ENCODE measurements at places on chromosomes 1 and 21.

DNA sequence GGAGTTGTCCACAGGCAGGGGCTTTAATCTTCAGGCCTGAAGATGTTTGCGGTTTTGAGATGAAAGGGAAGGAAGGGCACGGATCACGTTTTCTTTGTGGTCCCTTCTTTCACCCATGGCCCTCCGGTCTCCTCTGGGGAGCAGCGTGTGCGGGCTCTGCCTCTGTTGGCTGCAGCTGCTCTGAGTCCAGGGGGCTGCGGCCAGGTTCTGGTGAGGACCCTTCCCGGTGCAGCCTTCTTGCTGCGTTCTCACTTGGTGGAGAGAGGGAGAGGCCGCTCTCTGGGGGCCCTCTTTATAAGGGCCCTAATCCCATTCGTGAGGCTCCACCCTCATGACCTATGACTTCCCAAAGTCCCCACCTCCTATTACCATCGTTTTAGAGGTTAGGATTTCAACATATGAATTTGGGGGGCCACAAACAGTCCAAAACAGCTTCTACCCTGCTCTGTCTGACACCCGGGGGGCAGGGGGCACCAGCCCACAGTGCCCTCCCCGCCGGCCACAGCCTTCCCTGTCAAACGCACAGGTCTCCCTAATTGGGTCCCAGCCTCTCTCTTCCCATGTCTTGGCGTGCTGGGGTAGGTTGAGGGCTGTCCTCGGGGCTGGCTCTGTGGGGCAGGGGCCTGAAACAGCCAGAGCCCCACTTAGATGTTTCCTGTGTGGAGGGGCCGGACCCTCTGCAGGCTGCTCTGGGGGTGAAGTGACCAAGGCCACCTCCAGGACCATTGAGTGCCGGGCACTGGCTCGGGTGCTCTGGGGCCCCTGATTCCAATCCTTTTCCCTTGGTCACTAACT lies 100.1 kb upstream of the C1orf174 start:
- no peaks in the 10 kb centered on the region for H3K36me3 ChIP-seq
- H3K4me1 ChIP-seq, result no peaks in the 10 kb centered on the region
- no peak overlapping the region for H3K27ac ChIP-seq
- DNase-seq, result no peak
- no peaks in the 10 kb centered on the region for H3K27me3 ChIP-seq
- H3K4me3 ChIP-seq, result no peak overlapping the region

- peak; percentile 48 for DNase-seq
- H3K27me3 ChIP-seq, result no peaks in the 10 kb centered on the region
- peak overlapping the region; percentile 100 for H3K27ac ChIP-seq
- peak overlapping the region; percentile 89 for H3K4me3 ChIP-seq
- H3K4me1 ChIP-seq, result peaks cover 66% of the 10 kb centered on the region
These were observed 3.5 kb downstream of the HSPG2 start for GRCh38 chr1:21933397-21934248.

DNA sequence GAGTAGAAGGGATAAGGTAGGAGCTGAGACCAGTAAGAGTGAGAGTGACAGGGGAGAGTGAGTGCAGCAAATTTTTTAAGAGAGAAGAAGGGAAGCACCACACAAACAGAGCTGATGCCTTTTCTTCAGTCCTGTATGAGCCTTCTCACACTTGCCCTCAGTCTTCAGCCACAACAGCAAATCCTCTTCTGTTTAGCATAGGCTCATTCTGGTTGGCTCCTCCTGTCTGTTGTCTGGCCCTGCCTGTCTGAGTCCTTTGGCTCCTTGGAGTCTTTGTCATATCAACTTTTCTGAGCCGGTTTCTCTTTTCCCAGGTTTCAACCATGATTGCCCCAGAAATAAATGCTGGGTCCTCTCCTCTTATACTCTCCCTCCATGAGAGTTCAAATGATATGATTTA lies 12.7 kb upstream of the CASQ1 start:
- 0 out of 2 replicates have a peak, but pooled peaks cover 5% of the 10 kb centered on the region for H3K27me3 ChIP-seq
- no peak overlapping the region for H3K27ac ChIP-seq
- no peak for DNase-seq
- H3K4me3 ChIP-seq, result no peak overlapping the region
- H3K36me3 ChIP-seq, result no peaks in the 10 kb centered on the region

- no peak for DNase-seq
- no peak overlapping the region for H3K4me3 ChIP-seq
- no peaks in the 10 kb centered on the region for H3K4me1 ChIP-seq
- no peak overlapping the region for H3K27ac ChIP-seq
- H3K36me3 ChIP-seq, result no peaks in the 10 kb centered on the region
- H3K27me3 ChIP-seq, result peaks cover 23% of the 10 kb centered on the region
These were observed 105.5 kb downstream of the LRIG2 start for GRCh38 chr1:113178522-113178921.

All from GM23248 (cell line).